GM12891 (cell line): ENCODE measurements at places on chromosomes 13 and 19.

- no peak for DNase-seq
These were observed 7.2 kb upstream of the MBNL2 start for GRCh38 chr13:97214921-97215320.

GRCh38 chr19:2491130-2491801 lies 15.3 kb downstream of the GADD45B start:
- no peak for DNase-seq

GRCh38 chr19:48548253-48548911 lies 3.6 kb upstream of the SULT2B1 start:
- DNase-seq, result no peak

DNA sequence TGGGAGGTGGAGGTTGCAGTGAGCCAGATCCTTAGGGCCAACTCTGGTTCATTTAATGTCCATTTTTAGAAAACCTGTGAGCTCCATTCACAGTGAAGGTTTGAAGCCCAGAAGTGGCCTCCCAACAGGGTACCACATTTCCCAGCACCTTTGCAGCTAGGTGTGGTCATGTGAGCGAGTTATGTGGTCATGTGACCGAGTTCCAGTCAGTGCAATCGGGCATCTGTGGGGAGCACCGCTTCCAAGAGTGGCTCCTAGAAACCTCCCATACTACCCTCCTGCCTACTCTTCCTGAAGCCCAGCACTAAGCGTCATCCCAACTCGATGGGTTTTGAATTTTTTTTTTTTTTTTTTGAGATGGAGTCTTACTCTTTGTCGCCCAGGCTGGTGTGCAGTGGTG lies 663 bp upstream of the PLA2G4C start:
- DNase-seq, result no peak

DNA sequence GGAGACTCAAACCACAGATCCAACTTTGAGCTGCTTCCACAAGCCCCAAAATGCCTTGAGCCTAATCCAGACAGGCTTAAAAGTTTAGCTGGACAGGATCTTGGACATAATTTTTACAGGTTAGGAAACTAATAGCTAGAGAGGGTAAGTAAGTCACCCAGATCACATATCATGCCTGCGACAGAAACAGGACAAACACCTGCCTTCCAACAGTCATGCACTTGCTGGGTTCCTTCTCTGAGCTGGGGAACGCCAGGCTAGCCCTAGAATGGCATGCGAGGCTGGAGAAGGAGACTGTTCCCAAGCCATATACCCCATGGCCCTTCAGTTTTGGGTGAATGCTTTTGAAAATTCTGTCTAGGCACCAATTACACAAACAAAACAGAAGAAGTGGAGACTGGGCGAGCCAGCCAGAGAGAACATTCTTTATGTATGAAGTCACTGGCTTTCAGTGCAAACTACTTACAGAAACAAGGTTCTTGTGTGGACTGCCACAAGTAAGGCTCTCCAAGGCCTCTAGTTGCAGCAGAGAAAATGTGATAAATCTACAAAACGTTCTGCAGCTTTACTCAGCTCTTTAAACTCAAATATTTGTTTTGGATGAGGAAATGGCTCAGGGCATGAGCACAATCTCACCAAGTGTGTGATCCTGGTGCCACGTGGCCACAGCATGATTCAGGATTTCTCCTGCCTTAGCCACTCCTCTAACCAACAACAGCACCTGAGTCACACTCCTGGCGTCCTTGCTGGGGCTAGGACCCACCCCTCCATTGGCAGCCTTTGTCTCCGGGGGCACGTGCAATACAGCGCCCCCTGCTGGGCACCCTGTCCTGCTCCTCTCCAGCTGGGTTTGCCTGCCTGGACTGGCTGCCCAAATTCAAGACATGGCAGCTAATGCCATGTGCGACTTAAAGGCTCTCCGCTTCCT lies 73.4 kb upstream of the UBL3 start:
- DNase-seq, result peak; percentile 47

GRCh38 chr19:7602240-7602934 lies 6.7 kb downstream of the CAMSAP3 start:
- no peak for DNase-seq

DNA sequence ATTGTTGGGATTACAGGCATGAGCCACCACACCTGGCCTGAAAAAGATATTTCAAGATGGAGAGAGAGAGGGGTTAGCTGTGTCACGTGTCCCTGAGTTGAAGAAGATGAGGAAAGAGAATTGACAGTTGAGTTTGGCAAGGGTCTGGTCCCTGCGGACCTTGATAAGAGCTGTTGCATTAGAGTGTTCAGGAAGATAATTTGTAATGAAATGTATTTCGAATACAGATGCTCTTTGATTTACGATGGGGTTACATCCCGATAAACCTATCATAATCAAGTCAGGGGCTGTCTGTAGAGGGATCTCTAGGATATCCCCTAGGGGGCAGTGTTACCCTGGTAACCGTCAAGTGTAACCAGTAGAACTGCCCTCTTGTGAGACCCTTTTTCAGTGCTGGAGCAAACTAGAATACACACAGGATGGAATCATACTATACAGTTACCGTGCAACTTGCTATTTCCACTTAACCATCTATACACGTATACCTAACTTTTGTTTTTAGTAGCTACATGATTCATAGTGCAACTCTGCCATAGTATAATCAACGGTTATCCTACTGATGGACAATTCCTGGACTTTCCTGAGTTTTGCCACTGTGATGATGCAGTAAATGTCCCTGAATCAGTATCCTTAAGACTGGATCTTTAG lies 1.5 kb upstream of the ELOF1 start:
- no peak for DNase-seq

DNA sequence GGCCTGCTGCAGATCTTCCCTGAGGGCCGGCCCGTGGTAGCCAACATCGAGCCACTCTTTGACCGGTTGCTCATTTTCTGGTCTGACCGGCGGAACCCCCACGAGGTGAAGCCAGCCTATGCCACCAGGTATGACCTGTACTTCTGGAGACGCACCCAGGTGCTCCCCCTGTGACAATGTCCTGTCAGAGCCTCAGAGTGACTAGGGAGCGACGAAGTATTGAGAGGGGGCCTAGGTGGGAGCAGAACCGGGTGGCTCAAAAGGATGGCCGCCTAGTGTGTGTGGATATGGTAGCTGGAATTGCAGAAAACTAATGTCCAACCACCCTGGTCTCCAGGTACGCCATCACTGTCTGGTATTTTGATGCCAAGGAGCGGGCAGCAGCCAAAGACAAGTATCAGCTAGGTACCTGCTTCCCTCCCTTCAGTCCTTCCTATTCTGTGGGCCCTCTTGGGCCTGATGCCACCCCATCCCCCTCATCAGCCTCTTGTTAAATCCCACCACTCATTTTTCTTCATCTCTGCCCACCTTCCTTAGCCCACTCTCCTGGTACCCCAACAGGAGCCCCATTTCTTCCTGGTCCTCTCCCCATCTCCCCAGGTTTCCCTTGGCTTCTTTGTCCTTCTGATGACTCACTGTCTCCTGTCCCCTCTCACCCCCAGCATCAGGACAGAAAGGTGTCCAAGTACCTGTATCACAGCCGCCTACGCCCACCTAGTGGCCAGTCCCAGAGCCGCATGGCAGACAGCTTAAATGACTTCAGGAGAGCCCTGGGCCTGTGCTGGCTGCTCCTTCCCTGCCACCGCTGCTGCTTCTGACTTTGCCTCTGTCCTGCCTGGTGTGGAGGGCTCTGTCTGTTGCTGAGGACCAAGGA lies 8.4 kb downstream of the EGLN2 start:
- DNase-seq, result no peak
